Cerebellar nuclear complex (tissue), 1 donor: ENCODE measurements at places on chromosomes 1 and 21.

- no peak for DNase-seq
Measured at GRCh38 chr1:111988743-111989453, 570 bp downstream of the KCND3 start.

DNA sequence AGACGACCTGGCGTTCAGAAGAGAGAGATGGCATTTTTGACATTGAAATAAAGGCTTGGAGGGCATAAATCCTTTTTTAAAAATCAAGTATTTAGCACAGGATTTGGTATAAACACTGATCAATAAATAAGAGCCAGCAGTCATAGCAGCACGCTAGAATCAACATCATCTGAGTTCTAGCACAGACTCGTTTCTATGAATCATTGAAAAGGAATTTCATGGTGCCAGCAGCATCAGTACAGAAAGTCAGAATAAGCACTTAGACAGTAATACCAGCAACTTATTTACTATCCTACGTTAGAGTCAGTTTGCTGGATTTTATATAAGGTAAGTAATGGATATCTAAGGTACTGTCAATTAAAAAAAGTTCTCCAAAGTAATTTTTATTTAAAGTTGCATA lies 119.3 kb downstream of the HLCS start:
- DNase-seq, result no peak

- DNase-seq, result no peak
Measured at GRCh38 chr1:101008229-101008834, 17.3 kb downstream of the DPH5 start.

DNA sequence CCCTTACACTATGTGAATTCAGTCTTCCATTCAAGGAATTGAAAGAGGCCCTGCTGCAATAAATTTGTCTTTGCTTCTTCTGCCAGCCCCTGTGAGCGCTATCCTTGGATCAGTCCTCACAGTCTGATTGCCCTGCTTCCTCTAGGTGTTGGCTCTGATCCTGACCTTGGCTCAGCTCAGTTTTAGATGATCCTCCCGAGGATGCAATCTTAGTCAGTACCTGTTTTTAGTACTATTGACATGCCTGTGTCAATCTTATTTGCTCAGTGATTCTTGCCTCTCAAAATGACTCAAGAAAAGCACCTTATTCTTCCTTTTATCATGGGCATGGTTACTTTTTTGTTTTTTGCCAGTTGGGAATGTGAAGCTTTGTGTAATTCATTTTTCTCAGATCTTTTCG lies 101.4 kb upstream of the KCNK1 start:
- DNase-seq, result peak; percentile 58

GRCh38 chr1:173052681-173053196 lies 2.0 kb upstream of the TNFSF18 start:
- DNase-seq, result no peak

DNA sequence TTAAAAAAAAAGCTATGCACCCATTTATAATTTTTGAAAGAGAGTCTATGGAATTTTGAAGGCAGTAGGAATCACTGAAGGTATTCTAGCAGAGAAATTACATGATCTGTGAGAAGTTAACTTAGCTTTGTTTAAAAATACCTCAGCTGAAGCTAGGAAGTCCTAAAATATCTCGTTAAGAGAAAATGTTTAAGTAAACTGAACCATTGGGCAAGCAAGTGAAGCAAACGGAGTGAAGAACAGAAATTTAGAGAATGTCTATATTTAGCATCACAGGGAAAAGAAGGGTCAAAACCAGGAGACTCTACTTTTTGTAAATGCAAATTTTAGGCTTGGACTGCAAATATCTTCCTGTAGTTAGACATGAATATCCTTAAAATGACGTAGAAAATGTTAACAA lies 230.8 kb downstream of the HMCN1 start:
- no peak for DNase-seq

GRCh38 chr1:188941986-188942385 lies 1535.7 kb downstream of the BRINP3 start:
- no peak for DNase-seq

DNA sequence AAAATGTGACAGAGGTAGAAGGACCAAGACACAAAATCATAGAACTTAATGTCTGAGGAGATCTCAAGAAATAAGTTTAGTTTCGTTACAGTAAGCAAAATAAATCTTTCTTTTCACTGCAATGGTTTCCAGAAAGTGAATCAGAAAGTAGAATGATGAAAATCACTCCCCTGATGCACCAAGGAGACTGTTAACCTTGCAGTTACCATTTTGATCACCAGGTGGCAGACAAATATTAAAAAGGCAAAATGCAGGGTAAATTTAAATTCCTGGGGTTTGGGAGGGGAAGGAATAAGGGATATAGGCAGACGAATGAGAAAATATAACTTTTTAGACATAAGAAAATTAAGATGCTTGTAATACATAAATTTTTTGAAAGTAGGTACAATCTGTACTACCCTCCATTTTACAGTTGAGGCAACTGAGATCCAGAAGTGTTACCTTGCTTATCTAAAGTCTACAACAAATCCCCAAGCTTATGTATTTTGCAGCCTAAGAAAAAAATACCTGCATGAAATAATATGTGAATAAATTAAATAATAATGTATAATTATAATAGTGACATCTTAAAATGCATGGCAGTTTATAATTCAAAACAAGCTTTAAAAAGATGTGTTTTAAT lies 253.2 kb downstream of the CRB1 start:
- no peak for DNase-seq
